ENCODE measurements at places on chromosomes 16 and 17. TPM values are rescaled to one million over a fixed set of nuclear protein-coding genes. Genes with fewer than 3 reads are reported as not detected.

- no peak overlapping the region for H3K27ac ChIP-seq
- no peak overlapping the region for H3K4me3 ChIP-seq
- H3K4me1 ChIP-seq: no peaks in the 10 kb centered on the region
- peaks cover 49% of the 10 kb centered on the region for H3K27me3 ChIP-seq
Observed at GRCh38 chr17:78999056-78999768, 10.4 kb downstream of the CANT1 start.

- H3K27me3 ChIP-seq: peaks cover 4% of the 10 kb centered on the region
- no peaks in the 10 kb centered on the region for H3K36me3 ChIP-seq
- DNase-seq: peak; percentile 31
- H3K4me3 ChIP-seq: no peak overlapping the region
- peak overlapping the region; percentile 70 for H3K27ac ChIP-seq
Observed at GRCh38 chr17:21239680-21240368, 13.4 kb downstream of the NATD1 start.

DNA sequence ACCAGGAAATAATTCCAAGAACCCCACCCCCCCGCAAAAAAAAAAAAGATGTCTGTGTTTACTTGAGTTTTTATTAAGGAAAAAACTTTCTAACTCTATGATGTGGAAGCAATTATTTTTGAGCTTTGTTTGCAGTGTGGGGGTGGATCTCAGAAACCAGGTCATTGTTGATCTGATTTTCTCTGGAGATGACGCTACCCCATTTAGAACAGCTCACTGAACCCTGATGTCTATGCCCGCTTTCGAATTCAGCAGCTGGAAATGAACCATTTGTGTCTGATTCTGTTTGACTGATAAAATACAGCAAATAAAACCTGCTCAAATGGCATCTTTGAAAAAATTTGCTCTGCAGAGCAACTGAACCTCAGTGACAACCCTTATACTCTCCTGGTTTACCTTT is 368.6 kb downstream of the GRIN2A start:
- no peaks in the 10 kb centered on the region for H3K27me3 ChIP-seq
- H3K27ac ChIP-seq: no peak overlapping the region
- H3K4me3 ChIP-seq: no peak overlapping the region
- H3K36me3 ChIP-seq: peaks cover 17% of the 10 kb centered on the region
- H3K4me1 ChIP-seq: peaks cover 62% of the 10 kb centered on the region
- no peak for DNase-seq

DNA sequence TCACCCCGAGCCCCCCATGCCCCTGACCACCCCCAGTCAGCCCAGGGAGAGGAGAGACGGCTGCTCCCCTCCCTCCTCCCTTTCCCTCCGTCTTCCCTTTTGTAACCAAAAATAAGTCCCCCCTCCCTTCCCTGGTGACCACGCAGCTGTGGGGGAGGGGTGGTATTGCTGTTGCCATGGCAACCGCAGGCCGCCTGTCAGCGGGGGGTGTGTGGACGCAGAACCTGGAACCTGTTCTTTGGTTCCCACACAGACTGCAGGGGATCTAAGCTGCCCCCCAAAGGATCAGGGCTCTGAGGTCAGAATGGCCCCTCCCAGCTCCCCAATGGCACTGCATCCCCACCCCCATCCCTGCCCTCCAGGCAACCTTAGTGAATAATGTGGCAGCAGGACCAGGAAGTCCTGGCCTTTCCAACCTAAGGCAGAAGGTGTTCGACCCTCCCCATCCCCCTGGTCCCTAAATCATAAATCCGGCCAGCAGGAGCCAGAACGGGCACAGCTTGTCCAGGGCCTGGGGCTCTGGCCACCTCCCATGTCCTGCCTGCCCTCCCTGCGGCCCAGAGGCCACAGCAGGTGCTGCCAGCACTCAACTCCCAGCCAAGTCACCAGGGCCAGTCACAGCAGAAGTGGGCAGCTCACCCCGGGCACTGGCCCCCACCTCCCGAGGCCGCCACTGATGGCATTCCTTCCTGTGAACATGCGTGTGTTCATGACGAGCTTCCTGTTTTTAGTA is 12.0 kb downstream of the CA4 start:
- H3K27me3 ChIP-seq: no peaks in the 10 kb centered on the region
- H3K4me1 ChIP-seq: peaks cover 67% of the 10 kb centered on the region
- peak overlapping the region; percentile 47 for H3K4me3 ChIP-seq
- no peaks in the 10 kb centered on the region for H3K36me3 ChIP-seq

Gene CCL7
- total RNA-seq: not detected

Gene SBK1
- 82.6 TPM for total RNA-seq

Gene SUMO2
- total RNA-seq: 650 TPM

Gene NR1D1
- 5.6 TPM for total RNA-seq

All from WTC11 (cell line).